Left colon (tissue), 2 donors: ENCODE measurements at places on chromosomes 12 and 14. TPM values are rescaled to one million over a fixed set of nuclear protein-coding genes. Genes with fewer than 3 reads are reported as not detected.

GRCh38 chr14:49594347-49595091 lies 4.2 kb upstream of the LRR1 start:
- peak; percentile 72 for DNase-seq

DNA sequence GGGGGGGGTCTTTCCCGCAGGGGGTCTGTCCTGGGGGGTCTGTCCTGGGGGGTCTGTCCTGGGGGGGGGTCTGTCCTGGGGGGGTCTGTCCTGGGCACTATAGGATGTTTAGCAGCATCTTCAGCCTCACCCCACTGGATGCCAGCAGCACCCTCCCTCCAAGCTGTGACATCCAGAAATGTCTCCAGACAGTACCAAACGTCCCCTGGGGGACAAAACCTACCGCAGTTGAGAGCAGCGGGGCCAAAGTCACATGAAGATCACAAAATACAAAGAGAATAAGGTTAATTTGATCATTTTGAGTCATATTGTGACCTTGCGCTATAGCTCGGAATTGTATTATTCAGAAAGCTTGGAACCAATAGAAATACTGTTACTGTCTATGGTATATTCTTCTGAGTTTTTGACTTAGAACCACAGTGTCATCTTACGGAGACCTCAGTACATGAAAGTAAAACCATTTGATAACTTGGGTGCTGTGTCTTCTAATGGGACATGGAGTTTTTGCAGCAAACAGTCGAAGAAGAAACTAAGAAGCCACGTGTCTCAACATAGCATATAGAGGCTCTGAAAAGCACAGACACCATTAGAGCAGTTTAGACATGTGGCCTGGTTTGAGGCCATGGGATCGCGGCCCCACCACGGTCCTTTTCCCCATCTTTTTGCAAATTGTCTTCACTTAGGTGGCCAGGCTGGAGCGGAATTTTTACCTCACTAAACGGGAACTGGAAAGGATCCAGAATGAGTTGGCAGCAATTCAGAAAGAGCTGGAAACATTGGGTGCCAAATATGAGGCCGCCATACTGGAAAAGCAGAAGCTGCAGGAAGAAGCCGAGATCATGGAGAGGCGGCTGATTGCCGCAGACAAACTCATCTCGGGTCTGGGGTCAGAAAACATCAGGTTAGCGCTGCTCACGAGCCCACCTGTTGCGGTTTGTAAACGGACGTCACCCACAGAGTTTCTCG lies 59.9 kb downstream of the CCDC92 start:
- DNase-seq = no peak

DNA sequence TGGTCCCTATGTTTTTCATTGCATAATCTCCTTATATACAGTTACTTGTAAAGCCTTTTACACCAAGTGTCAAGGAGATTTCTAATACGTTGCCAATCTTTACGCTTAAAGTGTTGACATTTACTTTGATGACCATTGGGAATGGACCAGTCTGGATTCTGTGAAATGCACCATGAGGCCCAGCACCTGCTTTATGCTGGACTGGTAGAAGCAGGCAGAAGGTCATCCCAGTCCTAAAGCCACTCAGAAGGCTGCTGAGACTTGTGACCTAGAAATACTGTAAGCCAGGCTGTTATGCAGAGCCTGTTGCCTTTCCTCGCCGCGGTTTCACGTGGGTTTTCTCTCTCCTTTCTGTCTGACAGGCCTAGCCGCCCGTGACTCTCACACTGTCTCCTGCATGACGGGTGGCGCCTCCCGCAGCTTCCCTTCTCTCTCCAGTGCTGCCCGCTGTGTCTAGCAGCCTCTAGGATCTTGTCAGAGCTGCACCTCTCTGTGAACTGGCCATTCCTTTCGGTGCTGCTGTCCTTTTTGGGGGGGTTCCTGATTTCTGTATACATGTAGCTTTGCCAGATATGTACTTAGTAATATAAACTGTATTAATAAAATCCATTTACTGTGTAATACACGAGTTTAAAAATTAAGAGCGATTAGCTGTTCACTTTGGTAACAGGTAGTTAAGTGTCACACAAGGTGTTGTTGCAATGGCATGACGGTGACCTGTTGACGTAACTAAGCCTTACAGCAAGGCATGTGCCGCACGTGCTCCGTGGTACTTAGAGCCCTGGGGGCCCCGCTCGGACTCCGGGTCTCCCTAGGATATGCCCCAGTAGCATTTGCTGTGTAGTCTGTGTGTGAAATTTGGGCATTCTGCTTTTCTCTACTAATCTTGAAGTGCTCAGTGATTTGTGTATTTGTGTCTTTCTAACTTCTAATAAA lies 29.7 kb downstream of the XRCC3 start:
- no peak for DNase-seq

DNA sequence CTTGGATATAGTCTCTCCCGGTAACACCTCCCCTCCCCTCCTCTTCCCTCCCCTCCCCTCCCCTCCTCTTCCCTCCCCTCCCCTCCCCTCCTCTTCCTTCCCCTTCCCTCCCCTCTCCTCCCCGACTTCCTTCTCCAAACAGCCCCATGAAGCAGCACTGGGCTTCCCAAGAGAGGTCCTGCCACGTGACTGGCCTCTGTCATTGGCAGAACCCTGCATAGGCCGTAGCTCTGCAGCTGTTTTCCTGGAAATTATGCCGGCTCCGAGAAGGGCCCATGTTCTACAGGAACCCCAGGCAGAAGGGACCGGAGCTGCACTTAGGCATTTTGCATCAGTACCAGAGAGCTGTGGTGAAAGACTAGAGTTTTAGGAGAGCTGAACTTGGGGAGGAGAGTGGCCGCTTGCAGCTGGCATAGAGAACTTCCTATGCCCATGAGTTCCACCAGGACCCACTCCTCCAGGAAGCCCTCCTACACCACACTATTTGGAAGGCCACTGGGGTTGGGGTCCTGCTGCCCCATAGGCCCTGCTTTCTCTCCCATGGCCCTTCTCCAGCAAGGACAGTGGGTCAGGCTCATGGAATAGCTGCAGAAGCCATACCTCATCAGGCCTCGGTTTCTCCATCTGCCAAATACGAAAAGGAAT lies 5.1 kb upstream of the TNFAIP2 start:
- no peak for DNase-seq

- no peak for DNase-seq
Observed at GRCh38 chr14:97824218-97824617, 1027.0 kb downstream of the VRK1 start.

- DNase-seq = no peak
Observed at GRCh38 chr12:99916555-99916954, 68.2 kb downstream of the ANKS1B start.

DNA sequence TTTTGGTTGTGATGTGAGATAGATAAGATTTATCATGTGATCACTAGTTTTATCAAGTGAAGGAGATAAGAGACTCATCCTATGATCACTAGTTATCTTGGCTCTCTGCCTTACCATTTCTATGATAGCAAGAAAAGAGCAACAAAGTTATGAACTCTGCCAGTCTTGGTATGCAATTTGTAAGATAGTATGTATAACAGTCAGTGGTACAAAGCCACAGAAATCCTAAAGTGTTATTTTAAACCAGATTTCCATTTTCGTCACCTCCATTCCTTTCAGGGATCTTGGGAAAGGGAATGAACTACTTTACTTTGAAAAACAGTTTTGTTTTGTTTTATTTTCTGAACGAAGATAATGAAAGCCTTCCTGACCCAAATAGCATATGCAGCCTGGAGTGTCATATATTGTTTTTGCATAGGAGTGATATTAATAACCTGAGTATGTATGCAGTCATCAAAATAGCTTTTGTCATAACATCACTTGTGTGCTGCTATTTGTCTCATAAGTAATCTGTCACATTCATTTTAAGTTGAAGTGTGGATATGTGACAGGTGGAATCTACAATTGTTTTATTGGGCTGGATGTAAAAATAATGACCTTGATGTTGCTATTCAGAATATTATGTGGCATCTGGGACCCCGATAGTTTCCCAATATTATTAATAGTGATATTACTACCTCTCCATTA lies 35.0 kb downstream of the FLRT2 start:
- DNase-seq = no peak

DNA sequence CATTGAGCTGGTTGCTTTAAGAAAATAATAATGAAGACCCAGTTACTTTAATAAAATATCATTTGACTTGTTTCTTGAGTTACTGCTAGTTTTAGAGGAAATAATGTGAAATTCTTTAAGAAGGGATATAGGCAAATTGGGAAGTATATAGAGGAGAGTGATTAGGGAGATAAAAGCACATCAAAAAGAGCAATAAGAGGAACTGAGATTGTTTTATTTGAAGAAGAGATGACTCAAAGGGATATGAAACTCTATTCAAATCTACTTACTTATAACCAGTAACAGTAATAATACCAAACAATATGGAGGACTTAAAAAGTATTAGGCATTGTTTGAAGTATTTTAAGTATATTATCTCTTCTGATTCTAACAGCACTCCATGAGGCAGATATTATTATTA lies 37.1 kb downstream of the LRRK2 start:
- DNase-seq = no peak

DNA sequence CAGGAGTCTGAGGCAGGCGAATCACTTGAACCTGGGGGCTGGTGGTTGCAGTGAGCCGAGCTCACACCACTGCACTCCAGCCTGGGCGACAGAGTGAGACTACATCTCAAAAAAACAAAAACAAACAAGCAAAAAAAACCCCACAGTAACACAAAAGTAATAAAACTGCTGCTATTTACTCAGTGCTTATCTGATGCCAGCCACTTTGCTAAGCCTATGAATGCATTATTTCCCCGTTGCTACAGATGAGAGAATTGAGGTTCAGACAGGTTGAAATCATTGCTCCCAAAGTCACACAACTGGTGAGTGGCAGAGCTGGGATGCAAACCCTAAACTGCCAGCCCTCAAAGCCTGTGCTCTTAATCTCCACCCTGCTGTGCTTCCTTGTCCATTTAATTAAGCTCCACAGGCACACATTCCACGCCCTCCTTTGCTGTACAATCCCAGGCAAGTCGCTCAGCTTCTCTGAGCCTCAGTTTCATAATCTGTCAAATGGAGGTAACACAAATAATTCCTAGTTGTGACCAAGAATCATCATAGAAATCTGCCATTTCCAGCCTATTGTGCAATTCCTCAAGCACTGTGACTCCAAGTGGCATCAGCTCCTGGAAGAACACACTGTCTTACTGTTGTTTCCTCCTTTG lies 5.7 kb upstream of the OAS3 start:
- no peak for DNase-seq

GRCh38 chr12:121034616-121035305 lies 4.3 kb downstream of the OASL start:
- DNase-seq = no peak

GRCh38 chr14:96104469-96105057 lies 65.4 kb downstream of the C14orf132 start:
- DNase-seq = peak; percentile 76

- no peak for DNase-seq
Observed at GRCh38 chr14:102231476-102232347, 73.3 kb downstream of the MOK start.

DNA sequence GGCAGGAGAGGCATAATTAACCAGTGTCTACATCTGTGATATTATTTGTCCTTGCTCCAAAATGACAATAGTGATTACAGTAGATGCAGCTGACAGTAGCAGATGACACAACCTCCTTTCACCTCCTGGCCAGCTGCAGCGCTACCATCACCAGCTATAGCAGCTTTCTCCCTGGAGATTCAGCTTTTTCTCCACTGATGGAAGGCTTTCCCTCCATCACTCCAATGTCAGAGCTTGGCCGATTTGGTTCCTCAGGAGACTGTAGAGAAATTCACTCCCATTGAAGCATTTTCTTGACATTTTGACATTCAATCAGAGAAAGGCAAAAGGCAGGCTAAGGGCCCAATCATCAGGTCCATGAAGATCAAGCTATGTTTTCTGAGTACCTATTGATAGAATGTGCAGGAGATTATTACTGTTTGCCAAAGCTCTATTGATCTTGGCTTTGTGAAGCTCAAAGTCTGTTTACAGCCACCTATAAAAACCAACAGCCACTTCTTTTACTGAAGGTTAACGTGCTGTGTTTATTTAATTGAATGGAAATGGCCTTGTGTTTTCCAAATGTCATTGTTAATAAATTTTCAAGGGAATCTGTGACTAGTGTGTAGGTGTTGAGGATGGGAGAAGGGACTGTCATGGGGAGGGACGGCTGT lies 785.1 kb downstream of the DIO2 start:
- DNase-seq = no peak

DNA sequence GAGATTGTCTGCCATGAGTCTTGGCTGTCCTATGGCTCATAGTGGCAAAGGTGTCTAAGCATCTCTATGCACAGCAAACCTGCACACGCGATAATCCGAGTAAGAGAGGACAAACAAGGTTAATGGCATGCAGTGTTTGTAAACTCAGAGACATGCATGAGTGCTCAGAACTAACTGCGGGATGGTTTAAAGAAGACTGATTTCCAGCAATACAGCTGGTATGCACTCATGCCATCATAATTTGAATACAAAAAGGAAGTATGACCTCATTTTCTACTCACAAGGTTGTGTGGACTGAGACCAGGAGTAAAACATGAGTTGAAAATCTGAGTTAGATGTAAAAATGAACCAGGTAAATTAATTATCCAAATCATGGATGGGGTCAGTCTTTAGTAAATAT lies 16.6 kb upstream of the TCP11L2 start:
- no peak for DNase-seq

DNA sequence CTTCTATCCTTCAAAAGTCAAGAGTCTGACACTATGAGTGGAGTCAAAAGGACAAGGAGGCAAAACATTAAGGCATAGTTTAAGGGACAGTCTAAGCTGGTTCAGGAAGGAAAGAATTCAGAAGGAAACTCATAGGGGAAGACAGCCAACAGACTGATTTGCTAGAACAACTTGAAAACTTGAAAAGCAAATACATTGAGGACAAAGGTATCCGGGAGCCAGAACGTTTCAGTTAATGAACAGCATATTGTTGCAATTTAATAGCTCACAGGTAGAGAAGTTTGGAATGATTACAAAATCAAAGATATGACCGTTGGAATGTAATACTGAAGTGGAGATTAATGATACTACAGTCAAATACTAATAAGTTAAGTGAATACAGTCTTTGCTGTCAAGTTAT lies 312.8 kb upstream of the RPL10L start:
- DNase-seq = no peak

GRCh38 chr12:116266631-116267349 lies 10.7 kb downstream of the MED13L start:
- no peak for DNase-seq

Gene CCDC196
- total RNA-seq = 1.2 TPM

Gene G2E3
- 14.2 TPM for total RNA-seq

Gene PYM1
- total RNA-seq = 45.0 TPM

Gene ACOT4
- total RNA-seq = 2.3 TPM

Gene SERPINA12
- total RNA-seq = not detected

Gene GRIP1
- total RNA-seq = 3.5 TPM

Gene KLRF2
- total RNA-seq = not detected

Gene CELA1
- not detected for total RNA-seq

Gene SMCO3
- not detected for total RNA-seq

Gene RABGGTA
- 41.8 TPM for total RNA-seq
